ENCODE measurements at places on chromosomes 1 and 21. TPM values are rescaled to one million over a fixed set of nuclear protein-coding genes. Genes with fewer than 3 reads are reported as not detected.

MTARC1 gene
- 18.8 TPM for total RNA-seq

SELL gene
- total RNA-seq = 0.31 TPM

HIVEP3 gene
- 36.6 TPM for total RNA-seq

ZCCHC17 gene
- total RNA-seq = 38.5 TPM

NOS1AP gene
- 16.6 TPM for total RNA-seq

AQP10 gene
- total RNA-seq = not detected

KCNK2 gene
- total RNA-seq = 66.0 TPM

FCN3 gene
- not detected for total RNA-seq

FAM177B gene
- total RNA-seq = not detected

RGS16 gene
- 0.94 TPM for total RNA-seq

GPR61 gene
- total RNA-seq = 5.9 TPM

IVL gene
- total RNA-seq = not detected

OR2L3 gene
- 2.8 TPM for total RNA-seq

NES gene
- 29.7 TPM for total RNA-seq

NBPF20 gene
- 10.6 TPM for total RNA-seq

ATP1A4 gene
- 0.31 TPM for total RNA-seq

WARS2 gene
- total RNA-seq = 16.3 TPM

OR2AK2 gene
- total RNA-seq = 6.6 TPM

TOMM20 gene
- 153 TPM for total RNA-seq

IL12RB2 gene
- total RNA-seq = 5.6 TPM

KRTAP6-1 gene
- total RNA-seq = not detected

SCMH1 gene
- 145 TPM for total RNA-seq

SPATA45 gene
- total RNA-seq = not detected

ANGPTL7 gene
- not detected for total RNA-seq

CSMD2 gene
- total RNA-seq = 145 TPM

YBEY gene
- total RNA-seq = 15.7 TPM

FMO1 gene
- total RNA-seq = 3.1 TPM

S100A2 gene
- total RNA-seq = not detected

FALEC gene
- 1.9 TPM for total RNA-seq

KCNH1 gene
- total RNA-seq = 5.6 TPM

C1QTNF12 gene
- total RNA-seq = not detected

THAP3 gene
- total RNA-seq = 29.7 TPM

ECM1 gene
- 2.8 TPM for total RNA-seq

P3H1 gene
- 21.9 TPM for total RNA-seq

CA14 gene
- total RNA-seq = 1.3 TPM

GATAD2B gene
- total RNA-seq = 30.0 TPM

SYCP1 gene
- not detected for total RNA-seq

CYP4X1 gene
- total RNA-seq = 24.1 TPM

KRTAP19-1 gene
- not detected for total RNA-seq

DNAI4 gene
- total RNA-seq = 16.0 TPM

CHODL gene
- total RNA-seq = 2.8 TPM

AKT3 gene
- total RNA-seq = 418 TPM

Data from parietal lobe (tissue), 2 donors.